ENCODE measurements at places on chromosomes 4 and X. TPM values are rescaled to one million over a fixed set of nuclear protein-coding genes. Genes with fewer than 3 reads are reported as not detected.

Gene IL1RAPL1
- polyA plus RNA-seq = 2.4 TPM

- no peak for DNase-seq
Measured at GRCh38 chr4:2266181-2266580, 4.3 kb upstream of the MXD4 start.

Gene STATH
- polyA plus RNA-seq = 0.44 TPM

GRCh38 chr4:7641712-7642111 is 207.0 kb upstream of the PSAPL1 start:
- DNase-seq = no peak

DNA sequence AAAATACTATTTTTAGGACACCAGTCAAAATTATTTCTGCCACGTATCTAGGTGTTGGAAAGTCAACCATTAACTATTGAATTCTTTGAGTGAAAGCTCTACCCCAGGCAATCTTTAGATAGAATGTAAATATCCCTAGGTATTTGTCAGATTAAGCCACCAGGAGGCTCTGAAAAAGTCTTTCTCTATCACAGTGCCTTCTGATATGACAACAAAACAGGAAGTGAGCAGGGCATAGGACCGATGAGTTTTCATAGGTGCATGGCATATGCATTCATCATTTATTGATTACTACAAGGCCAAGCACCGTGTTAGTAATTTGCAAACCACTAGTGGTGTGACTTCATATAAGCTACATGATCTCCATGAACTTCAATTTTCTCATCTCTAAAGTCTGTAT is 333.6 kb upstream of the F9 start:
- no peak for DNase-seq

DNA sequence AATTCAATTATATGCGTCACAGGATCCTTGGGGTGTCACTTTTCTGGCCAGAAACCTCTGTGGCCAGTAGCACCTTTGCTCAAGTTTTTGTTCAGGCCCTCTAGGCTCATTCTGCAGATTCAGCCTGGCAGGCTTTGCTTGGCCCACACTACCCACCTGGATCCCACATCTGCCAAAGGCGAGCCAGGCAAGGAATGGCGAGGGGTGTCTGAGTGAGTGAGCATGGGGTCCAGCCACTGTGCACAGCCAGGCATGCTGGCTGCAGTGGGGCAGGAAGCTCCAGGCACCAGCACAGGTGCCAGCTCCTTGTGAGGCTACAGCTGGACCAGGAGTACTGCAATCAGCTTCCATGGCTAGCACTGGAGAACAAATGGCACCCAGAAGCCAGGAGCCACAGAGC is 914.9 kb downstream of the FSTL5 start:
- DNase-seq = no peak

DNA sequence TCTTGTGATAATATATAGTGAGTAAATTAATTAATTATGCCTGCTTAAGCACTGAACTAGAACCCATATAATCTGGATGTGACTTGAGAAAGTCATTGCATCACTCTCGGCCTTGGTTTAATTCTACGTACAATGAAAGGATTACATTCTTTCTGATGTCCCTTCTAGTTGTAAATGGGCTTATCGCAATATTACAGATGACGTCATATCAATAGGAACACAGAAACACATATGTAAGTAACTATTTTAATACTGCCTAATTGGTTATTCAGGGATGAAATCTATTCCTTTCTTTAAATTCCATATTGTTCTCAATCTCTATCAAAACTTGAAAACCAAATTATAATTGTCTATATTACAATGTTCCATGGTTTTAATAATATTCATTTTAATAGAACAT is 504.6 kb downstream of the PRR32 start:
- no peak for DNase-seq

DNA sequence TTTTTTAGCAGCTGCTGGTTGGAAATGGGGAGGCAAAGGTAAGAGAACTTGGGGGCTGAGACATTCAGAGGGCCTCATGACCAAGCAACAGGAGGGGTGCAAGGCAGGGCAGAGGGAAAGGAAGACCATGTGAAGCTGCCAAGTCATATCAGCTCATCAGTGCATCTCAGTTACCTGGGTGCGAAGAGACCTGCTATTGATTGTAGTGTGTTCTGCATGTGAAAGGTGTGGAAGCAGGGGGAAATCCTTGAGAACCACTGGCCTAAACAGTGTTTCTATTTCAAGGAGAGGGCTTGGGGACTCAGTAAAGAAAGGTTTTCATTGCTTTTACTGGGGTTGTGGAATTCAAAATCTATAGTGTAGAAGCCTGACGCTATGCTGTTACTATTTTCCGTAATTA is 47.1 kb upstream of the EDA start:
- no peak for DNase-seq

DNA sequence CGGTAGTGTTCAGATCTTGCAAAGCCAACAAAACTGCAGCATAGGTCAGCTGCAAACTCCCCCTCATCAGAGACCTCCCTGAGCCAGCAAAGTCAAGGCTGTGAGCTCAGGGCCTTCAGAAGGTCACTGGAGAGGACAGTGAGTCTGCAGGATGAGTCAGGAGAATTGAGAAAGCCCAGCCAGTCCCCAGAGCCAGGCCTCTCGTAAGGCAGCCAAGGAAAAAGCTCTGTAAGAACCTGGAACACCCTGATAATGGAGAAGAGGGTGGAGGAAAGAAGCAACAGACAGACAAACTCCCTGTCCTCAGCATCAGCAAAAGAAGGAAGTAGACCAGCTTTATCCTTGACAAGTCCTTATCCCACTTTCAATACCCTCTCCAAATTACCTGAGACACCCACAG is 33.0 kb downstream of the GRIA3 start:
- DNase-seq = no peak

Measured in renal pelvis (tissue), 12 donors.